ENCODE measurements at places on chromosomes 7 and 10. TPM values are rescaled to one million over a fixed set of nuclear protein-coding genes. Genes with fewer than 3 reads are reported as not detected.

- H3K4me3 ChIP-seq, result no peak overlapping the region
- H3K36me3 ChIP-seq, result no peaks in the 10 kb centered on the region
- no peak for DNase-seq
- H3K4me1 ChIP-seq, result no peaks in the 10 kb centered on the region
- no peaks in the 10 kb centered on the region for H3K27me3 ChIP-seq
- no peak overlapping the region for H3K27ac ChIP-seq
Measured at GRCh38 chr7:52689912-52690311, 345.5 kb upstream of the POM121L12 start.

The PRLHR gene
- not detected for total RNA-seq

GRCh38 chr10:49442863-49443262 lies 47.0 kb upstream of the DRGX start:
- no peaks in the 10 kb centered on the region for H3K36me3 ChIP-seq
- H3K27ac ChIP-seq, result no peak overlapping the region
- H3K4me1 ChIP-seq, result no peaks in the 10 kb centered on the region
- H3K4me3 ChIP-seq, result no peak overlapping the region

The NPY gene
- not detected for total RNA-seq

All from heart left ventricle (tissue), 16 donors.